HFF-Myc (cell line): ENCODE measurements at places on chromosomes 13 and 19.

GRCh38 chr13:51865838-51866237 is 4.1 kb downstream of the CCDC70 start:
- no peak for DNase-seq

DNA sequence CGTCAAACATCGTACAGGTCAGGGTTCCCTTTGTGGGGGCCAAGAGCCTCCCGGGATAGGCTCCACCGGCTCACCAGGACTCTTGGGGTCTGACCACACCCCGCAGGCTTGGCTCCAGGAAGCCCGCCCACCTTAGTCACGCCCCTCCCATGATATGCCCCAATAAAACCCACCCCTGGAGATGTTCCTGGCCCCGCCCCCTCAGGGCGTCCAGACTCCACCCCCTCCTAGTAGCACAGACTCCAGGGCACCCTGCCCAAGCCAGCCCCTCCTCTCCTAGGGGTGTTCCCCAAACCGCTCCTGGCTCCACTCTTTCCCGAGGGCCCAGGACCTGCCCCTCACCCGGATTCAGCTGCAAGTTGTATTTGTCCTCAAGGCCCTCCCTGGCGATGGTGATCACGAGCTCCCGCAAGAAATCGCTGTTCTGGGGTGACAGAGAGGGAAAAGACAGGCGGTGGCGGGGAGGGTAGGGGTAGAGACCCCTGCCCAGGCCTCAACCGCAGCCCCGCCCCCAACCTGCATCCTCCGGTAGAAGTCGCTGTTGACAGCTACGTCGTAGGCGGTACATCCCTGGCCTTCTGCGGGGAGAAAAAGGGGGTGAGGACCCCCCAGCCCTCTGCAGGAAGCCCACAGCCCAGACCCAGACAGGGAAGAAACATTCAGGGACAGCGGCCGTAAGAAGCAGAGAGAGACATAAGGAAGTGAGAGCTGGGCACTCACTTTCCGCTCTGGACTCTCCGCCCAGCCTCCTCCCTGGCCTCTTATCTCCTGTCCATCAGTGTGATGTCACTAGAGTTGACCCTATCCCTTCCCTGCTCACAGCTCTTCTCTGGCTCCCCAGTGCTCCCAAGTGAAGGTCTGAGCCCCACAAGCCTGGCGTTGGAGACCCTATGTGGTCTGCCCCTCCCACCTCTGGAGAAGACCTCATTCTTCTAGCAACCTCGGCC is 3.9 kb downstream of the PIH1D1 start:
- no peak for DNase-seq

DNA sequence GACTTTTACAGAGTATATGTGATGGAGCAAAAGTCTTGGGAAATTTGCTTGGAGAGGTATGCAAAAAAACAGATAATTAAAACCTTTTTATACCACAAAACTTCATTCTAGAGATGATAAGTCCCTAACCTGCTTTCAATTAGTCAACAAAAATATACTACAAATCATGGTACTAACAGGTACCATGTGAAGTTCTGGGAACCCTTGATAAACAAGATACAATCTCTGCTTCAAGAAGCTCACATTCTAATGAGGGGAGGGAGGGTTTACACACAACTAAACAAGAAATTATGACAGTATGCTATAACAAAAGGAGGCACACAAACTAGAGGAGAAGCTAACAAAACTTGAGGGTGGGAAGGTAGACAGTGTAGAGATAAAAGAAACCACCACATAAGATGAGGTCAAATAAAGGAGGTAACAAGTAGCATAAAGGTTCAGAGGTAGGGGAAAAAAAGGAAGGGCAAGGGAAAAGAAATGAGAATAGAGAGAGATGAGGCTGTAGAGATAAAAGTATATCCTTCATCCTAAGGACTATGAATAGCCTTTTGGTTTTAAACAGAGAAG is 91.4 kb downstream of the MYCBP2 start:
- DNase-seq = no peak

DNA sequence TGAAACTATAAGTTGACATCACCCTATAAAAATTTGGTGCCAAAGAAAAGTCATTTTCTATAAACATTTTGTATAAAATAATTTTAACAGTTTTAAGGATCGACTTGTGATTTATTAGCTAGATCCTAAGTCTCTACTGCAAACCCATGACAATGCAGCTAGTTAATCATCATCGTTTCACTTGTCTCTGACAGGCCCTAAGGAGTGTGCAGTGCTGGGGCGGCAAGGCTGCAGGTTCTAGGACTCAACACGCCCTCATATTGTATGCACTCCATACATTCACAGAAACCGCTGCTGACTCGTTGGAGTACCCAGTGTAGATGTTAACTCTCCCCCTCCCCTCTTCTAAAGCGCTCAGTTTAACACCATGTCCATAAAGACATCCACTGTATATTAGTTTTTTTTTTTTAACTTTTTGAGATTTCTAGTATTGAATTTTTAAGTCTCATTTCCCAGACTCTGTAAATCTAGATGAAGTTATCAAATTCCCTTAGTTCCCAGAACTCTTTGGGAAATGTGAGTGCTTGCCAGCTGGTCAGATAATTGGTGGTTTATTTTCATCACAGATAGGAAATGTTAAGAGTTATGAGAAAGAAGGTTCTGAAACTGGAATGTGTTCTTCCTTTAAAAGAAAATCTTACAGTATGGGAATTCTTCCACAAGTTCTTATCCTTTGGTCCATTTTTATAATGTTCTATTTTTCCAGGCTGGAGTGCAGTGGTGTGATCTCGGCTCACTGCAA is 162.8 kb upstream of the RNF113B start:
- no peak for DNase-seq

- no peak for DNase-seq
Measured at GRCh38 chr19:1285737-1286360, at the start of gene EFNA2. Gene EFNA2, plus strand, starts transcription at chr19:1285873. Its CDS starts 296 bp downstream, at chr19:1286169.

- DNase-seq = no peak
Measured at GRCh38 chr13:111382411-111382810, 62.0 kb downstream of the TEX29 start.

DNA sequence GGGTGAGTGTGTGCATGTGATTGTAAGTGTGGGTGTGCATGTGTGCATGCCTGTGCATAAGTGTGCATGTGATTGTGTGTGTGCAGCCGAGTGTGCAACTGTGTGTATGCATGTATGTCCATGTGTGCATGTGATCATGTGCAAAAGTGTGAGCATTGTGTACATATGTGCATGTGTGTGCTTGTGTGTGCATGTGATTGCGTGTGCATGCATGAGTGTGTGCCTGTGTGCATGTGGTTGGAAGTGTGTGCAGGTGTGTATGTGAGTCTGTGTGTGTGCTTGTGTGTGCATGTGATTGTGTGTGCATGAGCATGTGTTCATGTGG is 3.5 kb downstream of the PODNL1 start:
- no peak for DNase-seq

GRCh38 chr19:47003611-47004465 is 15.8 kb upstream of the NPAS1 start:
- DNase-seq = no peak

DNA sequence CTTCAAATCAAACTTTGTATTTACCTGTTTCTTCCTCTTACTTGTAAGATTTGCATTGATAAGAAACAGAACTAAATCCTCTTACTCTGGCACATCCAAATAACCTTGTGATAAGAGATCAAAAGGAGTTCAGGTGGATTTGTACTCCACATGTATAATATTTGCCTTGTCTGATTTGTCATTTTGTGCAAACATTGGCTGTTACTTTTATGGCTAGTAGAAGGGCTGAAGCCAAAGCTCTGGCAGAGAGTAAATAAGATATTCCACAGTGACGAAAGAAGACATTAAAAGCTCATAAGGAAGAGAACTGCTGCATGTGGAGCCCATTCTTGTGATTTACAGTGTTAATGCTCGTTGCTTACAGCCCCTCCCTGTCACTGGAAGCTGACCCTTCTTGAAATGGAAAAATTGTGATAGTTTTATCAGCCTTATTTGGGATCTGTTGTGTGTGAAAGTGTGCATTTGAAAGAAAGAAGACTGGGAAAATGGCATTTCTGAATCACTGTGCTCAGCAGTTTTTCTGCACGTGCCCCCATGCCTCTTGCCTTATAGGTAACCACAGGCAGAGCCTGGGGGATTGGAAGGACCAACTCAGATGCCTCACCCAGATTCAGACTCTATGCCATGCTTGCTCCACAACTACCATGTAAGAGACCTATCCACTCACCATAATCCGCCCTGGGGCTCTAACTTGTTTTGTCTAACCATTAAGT is 68.2 kb downstream of the OXGR1 start:
- no peak for DNase-seq

DNA sequence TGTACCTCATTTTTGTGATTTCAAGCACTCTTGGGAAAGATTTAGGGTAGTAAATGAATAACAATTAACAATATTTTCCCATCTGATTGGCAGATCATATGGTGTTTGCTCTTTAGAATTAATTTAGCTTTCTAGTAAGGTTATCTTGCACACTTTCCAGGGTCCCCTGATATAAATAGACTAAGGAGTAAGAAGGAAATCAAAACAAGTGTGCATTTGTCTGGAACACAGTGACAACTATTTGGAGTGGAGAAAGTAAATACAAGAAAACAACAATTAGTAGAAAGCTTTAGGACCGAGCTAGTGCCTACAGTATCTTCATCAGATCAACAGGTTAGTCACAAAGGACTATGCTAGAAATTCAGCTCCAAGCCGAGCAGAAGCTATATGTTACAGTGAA is 429.5 kb downstream of the COG6 start:
- no peak for DNase-seq

GRCh38 chr19:46687438-46688145 is 26.6 kb upstream of the DACT3 start:
- DNase-seq = no peak

GRCh38 chr13:53126841-53127245 is 98.2 kb downstream of the OLFM4 start:
- no peak for DNase-seq

GRCh38 chr13:95354156-95354555 is 52.9 kb upstream of the ABCC4 start:
- DNase-seq = no peak

- DNase-seq = no peak
Measured at GRCh38 chr19:49565261-49565660, 15.1 kb downstream of the NOSIP start.

- DNase-seq = no peak
Measured at GRCh38 chr19:35257113-35257461, 8.3 kb downstream of the LSR start.

- DNase-seq = no peak
Measured at GRCh38 chr13:30157616-30157993, 149.7 kb downstream of the KATNAL1 start.

DNA sequence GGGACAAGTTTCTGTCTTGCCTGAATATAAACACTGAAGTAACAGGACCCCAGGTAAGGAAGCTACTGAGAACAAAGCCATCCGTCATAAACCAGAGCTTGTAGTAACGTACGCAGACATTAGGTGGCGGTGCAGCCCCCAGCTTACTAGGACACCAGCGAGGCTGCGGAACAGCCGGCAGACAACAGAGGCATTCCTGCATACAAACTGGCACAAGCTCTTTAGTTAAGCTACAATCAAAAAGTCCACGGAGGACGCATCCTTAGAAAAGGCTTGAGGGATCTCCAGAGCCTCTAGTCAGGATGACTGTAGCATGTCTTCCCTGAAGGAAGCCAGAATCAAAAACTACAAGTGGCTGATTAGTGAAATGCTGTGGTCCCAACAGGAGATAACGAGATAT is 26.2 kb downstream of the ZNF160 start:
- DNase-seq = no peak

GRCh38 chr19:28404472-28404871 is 808.5 kb downstream of the UQCRFS1 start:
- no peak for DNase-seq
